ENCODE measurements at places on chromosomes 16 and 17. TPM values are rescaled to one million over a fixed set of nuclear protein-coding genes. Genes with fewer than 3 reads are reported as not detected.

ABCA6 gene
- total RNA-seq = not detected

DNA sequence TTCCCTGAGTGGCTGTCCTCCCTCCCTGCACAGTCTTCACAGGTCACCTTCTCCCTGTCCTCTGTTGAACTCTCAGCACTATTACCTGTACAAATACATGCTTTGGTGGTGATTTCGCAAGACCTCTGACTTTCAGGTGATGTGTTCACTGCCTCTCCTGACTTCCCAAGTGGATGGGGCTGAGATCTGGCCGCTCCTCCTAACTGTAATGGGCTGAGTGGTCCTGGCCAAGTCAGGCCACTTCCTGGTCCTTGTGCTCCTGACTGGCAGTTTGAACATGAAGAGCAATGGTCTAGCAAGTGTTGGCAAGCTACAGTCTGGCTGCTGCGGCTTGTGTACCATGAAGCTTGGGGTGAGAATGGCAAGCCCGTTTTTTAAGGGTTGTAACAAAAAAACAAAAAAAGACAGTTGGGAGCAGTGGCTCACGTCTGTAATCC lies 11.7 kb upstream of the TMED6 start:
- no peak for DNase-seq
- H3K27me3 ChIP-seq = no peaks in the 10 kb centered on the region
- no peaks in the 10 kb centered on the region for H3K4me1 ChIP-seq
- peaks cover 39% of the 10 kb centered on the region for H3K36me3 ChIP-seq
- no peak overlapping the region for H3K27ac ChIP-seq

DNA sequence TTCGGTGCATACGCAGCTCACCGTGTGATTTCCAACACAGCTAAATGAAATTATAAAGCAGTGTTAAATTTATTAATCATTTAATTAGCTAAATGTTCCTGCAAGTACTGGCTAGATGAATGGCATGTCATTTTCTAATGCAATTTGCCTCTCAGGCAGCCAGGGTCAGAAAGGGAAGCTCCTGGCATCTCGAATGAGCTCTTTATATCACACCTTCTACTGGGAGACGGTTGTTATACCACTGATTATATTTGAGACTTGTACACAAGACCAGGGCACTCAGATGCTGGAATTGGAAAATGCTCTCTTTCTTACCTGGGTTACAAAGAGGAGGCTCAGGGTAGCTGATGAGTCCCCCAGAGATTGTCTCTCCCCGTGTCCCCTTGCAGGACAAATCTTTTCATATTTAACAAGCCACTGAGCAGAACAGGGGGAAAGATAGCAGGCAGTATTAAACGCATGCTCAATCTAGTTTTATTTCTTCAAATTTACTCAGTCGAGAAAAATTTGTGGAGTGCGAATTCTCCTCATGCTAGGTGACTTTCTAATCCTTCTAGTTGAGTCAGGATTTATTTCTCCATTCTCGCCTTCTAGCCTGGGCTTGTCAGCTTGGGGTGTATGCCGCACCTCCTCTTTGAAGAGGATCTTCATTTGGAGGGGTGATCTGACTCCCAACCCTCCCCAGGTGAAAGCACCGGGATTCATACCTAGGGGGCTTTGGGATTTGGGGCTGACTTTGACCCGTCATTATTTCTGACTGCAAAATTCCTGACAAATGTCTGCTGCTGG lies 441.1 kb downstream of the MAF start:
- DNase-seq = no peak
- H3K36me3 ChIP-seq = no peaks in the 10 kb centered on the region
- no peak overlapping the region for H3K27ac ChIP-seq
- no peaks in the 10 kb centered on the region for H3K27me3 ChIP-seq
- no peak overlapping the region for H3K4me3 ChIP-seq

PTGES3L gene
- total RNA-seq = 42.8 TPM
